ENCODE measurements at places on chromosomes 5 and 9.

DNA sequence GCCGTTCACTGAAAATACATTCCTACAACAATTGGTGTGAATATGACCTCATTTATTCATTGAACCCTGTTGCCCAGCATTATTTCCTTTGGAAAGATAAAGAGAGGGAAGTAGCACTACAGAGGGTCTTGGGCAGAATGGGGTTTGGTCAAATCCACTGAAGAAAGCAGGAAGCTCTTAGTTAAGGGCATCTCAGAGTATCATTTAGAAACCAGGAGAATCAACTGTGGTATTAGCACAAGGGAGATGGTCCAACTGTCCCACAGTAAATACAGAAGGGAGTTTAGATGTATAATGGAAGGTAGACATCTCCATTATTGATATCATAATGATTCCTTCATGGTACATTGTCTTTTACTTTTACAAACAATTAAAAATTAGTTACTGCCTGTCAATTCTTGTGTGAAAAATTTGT is 47.1 kb downstream of the LIX1 start:
- H3K27ac ChIP-seq = no peak overlapping the region
- DNase-seq = no peak
- H3K4me3 ChIP-seq = no peak overlapping the region
- peaks cover 9% of the 10 kb centered on the region for H3K4me1 ChIP-seq

- H3K36me3 ChIP-seq = no peaks in the 10 kb centered on the region
- no peak overlapping the region for H3K4me3 ChIP-seq
- no peak overlapping the region for H3K27ac ChIP-seq
- DNase-seq = no peak
- H3K4me1 ChIP-seq = no peaks in the 10 kb centered on the region
- H3K27me3 ChIP-seq = no peaks in the 10 kb centered on the region
Measured at GRCh38 chr5:73199671-73200070, 26.7 kb downstream of the TMEM174 start.

GRCh38 chr9:94951324-94952135 is 225.0 kb downstream of the AOPEP start:
- H3K36me3 ChIP-seq = no peaks in the 10 kb centered on the region
- H3K27me3 ChIP-seq = no peaks in the 10 kb centered on the region
- DNase-seq = no peak
- no peak overlapping the region for H3K4me3 ChIP-seq

DNA sequence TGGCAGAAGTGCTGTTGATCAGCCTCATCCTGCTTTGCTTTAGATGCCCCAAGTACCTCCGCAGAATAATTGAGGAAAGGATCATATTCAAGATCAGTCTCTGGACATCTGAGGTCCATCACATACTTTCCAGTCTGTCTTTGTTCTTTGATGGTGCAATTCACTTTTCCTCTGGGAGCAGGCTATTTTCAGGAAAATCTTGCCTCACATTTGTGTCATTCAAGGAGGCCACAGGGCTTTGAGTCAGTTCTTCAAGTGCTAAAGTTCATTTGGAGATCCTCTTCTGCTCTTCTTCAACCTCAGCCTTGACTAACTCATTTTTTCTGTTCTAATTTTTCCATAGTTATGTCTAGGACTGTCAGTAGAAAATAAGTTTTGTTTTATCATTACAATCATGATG is 18.6 kb downstream of the EQTN start:
- H3K36me3 ChIP-seq = no peaks in the 10 kb centered on the region
- no peak overlapping the region for H3K4me3 ChIP-seq
- no peaks in the 10 kb centered on the region for H3K4me1 ChIP-seq
- DNase-seq = no peak

DNA sequence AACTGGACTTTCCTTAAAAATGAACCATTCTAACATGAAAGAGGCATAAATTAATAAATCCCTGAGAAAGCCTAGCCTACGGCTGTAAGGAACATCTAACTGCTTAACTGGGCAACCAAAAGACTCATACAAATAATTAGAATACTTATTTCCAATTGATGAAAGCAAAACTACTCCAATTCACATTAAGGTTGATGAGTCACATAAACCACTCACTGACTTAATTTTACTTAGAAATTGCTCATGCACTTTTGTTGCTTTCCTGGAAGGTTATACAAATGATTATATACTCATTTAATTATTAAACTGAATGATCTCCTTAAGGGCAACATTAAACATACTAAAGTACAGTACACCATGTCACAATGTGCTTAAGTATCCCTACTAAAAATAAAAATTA is 101.9 kb downstream of the NFIB start:
- H3K4me1 ChIP-seq = peaks cover 12% of the 10 kb centered on the region
- H3K27ac ChIP-seq = no peak overlapping the region
- H3K4me3 ChIP-seq = no peak overlapping the region
- H3K27me3 ChIP-seq = no peaks in the 10 kb centered on the region

DNA sequence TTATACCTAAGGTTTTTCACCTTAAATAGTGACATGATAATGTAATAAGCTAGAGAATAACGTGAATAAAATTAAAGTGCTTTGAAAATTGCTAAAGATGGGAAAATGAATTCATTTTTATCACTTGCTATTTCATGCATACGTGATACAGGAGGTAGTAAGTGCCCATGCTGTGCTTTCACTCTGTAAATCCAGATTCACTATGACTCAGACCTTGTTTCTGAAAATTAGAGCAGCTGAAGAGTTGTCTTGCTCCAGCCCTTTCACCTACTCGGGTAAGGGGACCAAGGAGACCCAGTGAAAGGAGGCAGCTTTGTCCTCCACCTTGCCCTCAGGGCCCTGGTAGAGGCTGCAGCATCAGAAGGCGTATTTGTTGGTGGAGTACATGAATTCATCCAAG is 87.9 kb downstream of the ANKH start:
- peaks cover 28% of the 10 kb centered on the region for H3K4me1 ChIP-seq
- H3K4me3 ChIP-seq = no peak overlapping the region
- no peaks in the 10 kb centered on the region for H3K27me3 ChIP-seq
- no peak for DNase-seq

- peaks cover 6% of the 10 kb centered on the region for H3K36me3 ChIP-seq
- H3K27me3 ChIP-seq = no peaks in the 10 kb centered on the region
Measured at GRCh38 chr9:3873818-3874217, 348.0 kb upstream of the RFX3 start.

DNA sequence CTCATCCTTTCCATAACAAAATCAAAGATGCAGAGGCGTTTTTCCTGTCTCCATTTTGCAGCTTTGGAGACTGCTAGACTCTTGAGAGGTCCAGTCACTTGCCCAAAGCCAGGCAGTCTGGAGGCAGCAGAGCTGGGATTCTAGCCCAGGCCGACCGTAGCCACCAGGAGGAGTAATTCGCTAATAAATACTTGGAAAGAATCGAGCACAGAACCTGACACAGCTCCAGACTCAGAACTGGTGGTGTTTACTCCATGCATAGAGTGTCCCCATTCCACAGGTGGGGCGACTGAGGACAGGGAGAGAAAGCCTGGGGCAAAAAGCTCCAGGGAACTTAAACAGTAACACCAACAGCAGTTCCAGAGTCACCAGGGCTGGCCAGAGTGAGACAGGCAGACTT is 10.7 kb upstream of the CERCAM start:
- H3K4me3 ChIP-seq = no peak overlapping the region
- no peak overlapping the region for H3K27ac ChIP-seq
- H3K36me3 ChIP-seq = no peaks in the 10 kb centered on the region
- H3K4me1 ChIP-seq = no peaks in the 10 kb centered on the region

GRCh38 chr5:72681781-72682180 is 134.7 kb upstream of the TNPO1 start:
- no peak overlapping the region for H3K27ac ChIP-seq
- no peaks in the 10 kb centered on the region for H3K27me3 ChIP-seq
- no peaks in the 10 kb centered on the region for H3K36me3 ChIP-seq
- no peak for DNase-seq
- no peak overlapping the region for H3K4me3 ChIP-seq

GRCh38 chr9:72294936-72295335 is 70.1 kb downstream of the ZFAND5 start:
- no peaks in the 10 kb centered on the region for H3K36me3 ChIP-seq
- no peaks in the 10 kb centered on the region for H3K4me1 ChIP-seq
- DNase-seq = no peak
- no peak overlapping the region for H3K4me3 ChIP-seq

DNA sequence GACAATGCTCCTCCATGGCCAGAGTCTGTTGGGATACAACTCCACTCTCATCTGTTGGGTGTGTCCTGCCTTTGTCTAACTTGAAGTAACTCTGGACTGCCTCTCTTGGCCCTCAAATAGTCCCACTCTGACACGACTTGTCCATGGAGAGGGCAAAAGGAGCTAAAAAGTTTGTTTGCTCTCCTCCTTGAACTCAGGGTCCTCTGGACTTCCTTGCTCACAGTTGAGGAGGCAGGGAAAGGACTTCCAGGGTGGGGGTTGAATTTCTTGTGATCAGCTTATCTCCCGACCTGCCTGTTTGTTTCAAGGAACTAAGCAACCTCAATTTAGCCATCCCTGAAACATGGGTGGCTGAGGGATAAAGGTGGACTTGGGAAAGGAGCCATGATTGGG is 11.7 kb downstream of the DNAJB5 start:
- H3K36me3 ChIP-seq = peaks cover 10% of the 10 kb centered on the region
- H3K27ac ChIP-seq = no peak overlapping the region
- no peak for DNase-seq
- no peaks in the 10 kb centered on the region for H3K27me3 ChIP-seq
- no peak overlapping the region for H3K4me3 ChIP-seq

DNA sequence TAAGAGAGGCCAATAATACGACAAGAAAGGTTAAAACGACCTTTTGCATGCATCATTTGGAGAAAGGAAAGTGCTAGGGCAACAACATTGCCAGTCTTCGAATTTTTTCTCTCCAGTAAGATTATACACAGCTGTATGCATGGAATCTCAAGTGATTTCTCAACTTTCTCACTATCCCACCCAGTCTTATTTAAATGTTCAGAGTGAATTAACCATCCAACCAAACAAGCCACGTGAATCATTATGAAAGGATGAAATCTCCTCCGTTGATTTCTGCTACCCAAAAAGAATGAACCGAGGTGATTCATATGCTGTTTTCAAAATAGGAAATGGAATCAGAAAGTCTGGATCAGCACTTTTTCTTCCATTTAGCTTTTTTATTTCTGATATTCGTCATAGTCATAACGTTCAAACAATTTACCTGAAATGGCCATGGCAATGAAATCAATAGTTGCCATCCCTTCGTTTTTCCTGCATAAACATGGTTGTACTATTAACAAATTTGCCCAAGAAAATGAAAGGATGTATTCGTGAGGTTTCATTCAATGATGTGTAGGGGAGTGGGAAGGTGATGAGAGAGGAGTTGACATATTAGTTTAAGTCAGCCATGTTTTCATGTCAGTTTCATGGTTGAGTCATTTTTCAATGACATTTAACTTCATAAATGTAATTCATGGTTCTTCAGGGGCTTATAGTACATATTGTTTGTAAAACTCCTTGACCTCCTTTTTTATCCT is 170.9 kb upstream of the WWC1 start:
- H3K4me3 ChIP-seq = no peak overlapping the region
- no peaks in the 10 kb centered on the region for H3K36me3 ChIP-seq
- DNase-seq = no peak
- H3K4me1 ChIP-seq = no peaks in the 10 kb centered on the region
- H3K27ac ChIP-seq = no peak overlapping the region

DNA sequence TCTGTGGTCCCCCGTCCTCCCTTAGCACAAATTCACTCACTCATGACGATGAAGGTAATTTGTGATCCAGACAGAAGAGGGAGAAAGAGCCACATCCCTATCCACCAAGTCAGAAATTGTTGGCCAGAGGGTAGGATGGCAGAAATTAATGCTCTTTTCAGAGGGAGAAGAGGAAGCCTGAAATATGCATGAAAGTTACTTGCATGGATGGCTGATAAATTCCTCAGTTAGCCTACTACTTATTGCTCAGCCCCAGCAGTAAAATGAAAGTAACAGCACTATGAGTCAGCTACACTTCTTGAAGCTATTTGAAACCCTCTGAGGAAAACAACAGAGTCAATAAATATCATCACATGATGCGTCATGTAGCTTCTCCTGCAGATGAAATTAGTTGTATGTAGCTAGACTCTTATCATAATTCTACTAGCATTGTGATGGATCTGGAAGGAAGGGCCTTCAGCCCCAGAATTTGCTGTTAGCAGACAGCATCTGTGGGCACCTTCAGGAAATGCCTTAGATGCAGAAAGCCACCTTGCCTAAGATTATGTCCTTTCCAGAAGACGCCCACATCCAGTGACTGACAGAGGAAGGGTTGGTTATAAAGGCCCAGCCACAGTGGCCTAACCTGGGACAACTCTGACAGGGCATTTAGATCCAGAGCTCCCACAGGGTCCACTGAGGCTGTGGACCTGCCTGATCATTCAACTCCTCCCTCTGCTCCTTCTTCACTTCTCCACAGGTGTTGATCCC is 81.2 kb upstream of the CCDC112 start:
- peak overlapping the region; percentile 21 for H3K27ac ChIP-seq
- DNase-seq = no peak
- peaks cover 20% of the 10 kb centered on the region for H3K4me1 ChIP-seq
- no peaks in the 10 kb centered on the region for H3K36me3 ChIP-seq

DNA sequence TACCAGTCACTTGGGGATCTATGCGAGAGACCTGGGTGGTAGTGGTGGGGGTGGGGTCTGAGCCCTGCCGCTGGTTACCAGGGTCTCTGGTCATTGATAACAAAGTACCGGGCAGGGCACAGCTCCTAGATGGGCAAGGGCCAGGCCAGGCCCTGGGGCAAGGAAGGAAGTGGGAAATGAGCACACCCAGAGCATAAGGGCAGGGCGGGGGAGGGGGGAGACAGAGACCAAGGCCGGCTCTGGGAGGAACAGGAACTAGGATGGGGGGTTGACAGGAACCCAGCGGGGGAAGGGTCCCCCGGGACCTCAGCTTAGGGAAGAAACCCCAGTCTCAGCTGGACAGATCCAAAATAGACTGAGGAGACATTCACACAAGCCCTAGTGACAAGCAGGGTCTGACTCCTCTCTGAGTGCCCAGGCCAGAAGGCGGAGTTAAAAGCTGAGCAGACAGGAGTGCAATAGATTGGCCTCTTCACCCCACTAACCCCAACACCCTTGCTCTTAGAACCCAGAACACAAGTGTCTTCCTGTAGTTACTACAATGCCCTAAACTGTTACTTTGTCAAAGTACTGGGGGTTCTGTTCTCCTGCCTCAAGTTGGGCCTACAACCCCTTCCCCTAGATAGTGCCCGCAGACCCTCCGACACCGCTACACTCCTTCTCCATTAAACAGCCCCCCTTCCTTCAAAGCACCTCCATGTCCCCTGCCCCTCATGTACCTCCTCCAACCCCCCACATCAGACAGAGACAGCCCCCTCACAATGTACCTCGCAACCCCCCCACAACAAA is 628 bp downstream of the ATOSB start:
- H3K4me3 ChIP-seq = peak overlapping the region; percentile 64
- H3K4me1 ChIP-seq = peaks cover 52% of the 10 kb centered on the region
- no peaks in the 10 kb centered on the region for H3K36me3 ChIP-seq
- H3K27me3 ChIP-seq = no peaks in the 10 kb centered on the region
- peak overlapping the region; percentile 100 for H3K27ac ChIP-seq

DNA sequence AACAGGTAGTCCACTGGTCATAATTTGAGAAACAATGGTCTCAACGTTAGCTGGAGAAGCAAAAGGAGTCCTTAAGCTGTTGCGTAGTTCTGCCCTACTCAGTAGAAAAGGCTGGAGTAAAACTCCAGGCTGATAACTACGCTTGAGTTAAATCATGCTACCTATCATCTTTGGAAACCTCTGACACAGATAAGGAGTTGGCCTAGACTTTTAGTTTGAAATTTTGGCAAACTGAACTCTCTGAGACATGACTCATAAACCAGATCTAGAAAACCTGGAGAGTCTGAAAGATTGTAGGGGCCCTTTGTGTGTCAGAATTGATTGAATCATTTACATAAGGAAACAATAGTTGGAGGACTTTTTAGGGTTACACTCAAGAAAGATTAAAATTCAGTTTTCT is 26.3 kb downstream of the NMUR2 start:
- no peak overlapping the region for H3K4me3 ChIP-seq
- H3K4me1 ChIP-seq = no peaks in the 10 kb centered on the region
- no peak for DNase-seq
- H3K27ac ChIP-seq = no peak overlapping the region
- H3K27me3 ChIP-seq = no peaks in the 10 kb centered on the region

Measured in tibial artery (tissue), 4 donors.